ENCODE measurements at places on chromosomes 2 and 18.

GRCh38 chr2:3405307-3405706 is 25.8 kb downstream of the TRAPPC12 start:
- no peak for DNase-seq

DNA sequence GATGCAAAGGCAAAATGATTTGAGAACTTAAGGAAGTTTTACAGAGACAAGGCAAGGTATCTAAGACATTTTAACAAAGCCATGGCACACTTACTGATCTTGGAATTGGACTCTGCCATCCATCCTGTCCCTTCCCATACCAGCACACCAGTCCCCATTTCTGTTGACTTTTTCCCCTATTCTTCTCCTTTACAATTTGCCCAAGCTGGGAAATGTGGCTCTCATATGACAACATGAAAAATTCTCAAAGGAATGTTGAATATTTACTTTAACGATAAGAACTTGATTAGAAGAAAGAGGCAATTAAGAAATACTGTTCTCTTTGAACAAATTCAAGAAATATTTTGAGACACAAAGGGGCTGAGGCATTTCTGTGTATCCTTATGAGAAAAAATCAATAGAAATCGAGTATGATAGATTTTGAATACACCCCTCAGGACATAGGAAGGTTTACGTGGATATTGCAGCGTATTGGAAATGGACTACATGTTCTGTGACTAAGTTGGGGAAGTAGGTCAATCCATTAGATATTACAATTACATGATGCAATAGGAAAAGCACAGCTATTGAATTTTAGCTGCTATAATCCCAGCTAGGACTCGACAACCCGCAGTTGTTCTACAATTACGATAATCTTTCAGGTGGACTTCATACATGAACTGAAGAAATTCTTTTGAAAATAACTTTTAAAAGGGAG is 201.6 kb downstream of the TRIB2 start:
- DNase-seq: no peak

GRCh38 chr2:3620834-3621233 is 25.9 kb downstream of the COLEC11 start:
- no peak for DNase-seq

GRCh38 chr2:28772351-28772750 is 20.7 kb downstream of the PPP1CB start:
- DNase-seq: no peak

GRCh38 chr2:28616396-28616999 is 120.6 kb downstream of the PLB1 start:
- no peak for DNase-seq

DNA sequence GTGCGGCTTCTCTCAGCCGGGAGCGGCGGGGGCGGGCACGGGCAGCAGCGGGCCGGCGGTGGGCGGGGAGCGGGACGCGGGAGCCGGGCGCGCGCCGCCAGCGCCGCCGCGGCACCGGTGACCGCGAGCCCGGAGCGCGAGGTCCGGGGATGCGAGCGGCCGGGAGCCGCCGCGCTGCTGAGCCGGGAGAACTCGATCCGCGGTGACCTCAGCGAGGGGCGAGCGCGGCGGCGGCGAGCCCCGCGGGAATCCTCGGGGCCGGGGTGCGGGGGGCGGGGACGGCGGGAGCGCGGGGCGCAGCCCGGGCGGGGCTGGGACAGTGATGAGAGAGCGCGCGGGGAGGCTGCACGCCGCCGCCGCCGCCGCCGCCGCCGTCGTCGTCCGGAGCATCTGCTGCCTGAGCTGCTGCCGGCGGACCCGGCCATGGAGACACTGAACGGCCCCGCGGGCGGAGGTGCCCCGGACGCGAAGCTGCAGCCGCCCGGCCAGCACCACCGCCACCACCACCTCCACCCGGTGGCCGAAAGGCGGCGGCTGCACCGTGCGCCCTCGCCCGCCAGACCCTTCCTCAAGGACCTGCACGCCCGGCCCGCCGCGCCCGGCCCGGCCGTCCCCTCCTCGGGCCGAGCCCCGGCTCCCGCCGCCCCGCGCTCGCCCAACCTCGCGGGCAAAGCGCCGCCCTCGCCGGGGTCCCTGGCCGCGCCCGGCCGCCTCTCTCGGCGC is at the start of gene MTCL1:
MTCL1 (plus strand) TSS at position 319 of the 723 bp plus-strand sequence; CDS start at position 424, 105 bp downstream.
- DNase-seq: no peak

DNA sequence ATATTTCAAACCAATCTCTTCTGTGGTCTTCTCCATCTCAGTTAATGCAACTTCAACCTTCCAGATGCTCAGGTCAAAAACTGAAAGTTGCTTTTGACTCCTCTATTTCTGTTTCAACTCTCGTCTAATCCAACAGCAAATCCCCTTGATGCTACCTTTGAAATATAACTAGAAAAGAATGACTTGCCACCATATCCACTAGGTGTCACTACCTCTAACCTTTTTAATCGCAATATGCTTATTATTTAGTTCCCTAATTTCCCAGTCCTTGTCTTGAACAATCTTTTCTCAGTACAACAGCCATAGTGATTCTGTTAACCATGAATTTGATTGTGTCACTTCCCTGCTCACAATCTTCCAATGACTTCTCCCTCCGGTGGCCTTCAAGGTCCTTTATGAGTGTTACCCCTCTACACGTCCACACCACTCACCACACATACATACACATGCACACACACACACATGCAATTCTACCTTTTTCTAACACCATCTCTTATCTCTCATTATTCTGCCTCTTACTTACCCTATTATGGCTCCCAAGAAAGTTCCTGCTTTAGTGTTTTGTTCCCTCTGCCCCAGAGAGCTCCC is 245.5 kb upstream of the KCNJ3 start:
- no peak for DNase-seq

DNA sequence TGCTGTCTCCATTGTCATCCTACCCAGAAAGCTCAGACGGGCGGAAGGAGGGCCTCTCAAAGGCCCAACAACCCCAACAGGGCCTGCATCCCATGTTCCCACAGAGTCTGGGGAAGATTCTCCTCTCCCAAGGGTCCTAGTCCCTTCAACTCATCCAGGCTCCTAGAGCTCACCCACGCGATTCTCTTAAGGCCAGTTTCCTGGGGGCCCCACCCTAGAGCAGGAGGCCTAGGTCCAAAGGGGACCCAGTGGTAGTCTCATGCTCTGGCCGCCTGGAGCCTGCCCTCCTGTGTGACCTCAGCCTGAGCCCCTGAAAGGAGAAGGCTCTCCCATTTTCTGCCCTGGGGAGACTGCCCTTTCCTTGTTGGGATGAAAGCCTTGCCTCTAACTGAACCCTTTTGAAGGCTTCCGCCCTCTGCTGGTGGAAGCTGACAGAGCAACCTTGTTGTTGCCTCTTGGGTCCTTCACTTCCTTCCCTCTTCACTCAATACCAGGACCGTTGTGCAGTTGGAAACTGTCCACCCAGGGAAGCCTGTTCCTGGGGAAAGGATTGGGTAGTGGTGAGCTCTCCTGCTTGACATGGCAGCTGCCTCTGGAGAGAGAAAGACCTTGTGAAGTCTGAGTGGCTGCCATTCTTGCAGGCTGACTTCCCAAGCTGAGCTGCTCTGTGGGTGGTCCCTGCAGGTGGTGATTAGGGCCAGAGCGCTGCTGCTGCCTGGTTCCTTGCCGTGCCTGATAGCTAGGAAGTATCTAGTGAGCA is 86.0 kb upstream of the ALPP start:
- peak; percentile 59 for DNase-seq

DNA sequence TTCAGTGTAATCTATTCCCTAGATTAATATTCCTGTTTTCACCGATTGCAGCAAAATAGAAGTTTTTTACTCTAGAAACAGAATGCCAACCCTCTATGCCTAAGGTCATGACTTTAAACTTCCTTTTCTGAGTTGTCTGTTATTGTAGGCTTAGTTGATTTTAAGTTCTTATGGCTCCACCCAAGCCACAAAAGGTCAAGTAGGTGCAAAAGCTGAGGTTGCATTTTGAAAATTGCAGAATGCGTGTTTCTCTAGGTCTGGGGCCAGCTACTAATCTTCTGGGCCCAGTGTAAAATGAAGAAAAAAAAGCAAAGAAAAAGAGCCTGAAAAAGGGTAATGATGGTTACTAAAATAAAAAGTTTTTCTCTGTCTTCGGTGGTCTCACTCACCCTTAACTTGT is 635.7 kb upstream of the FAM98A start:
- DNase-seq: no peak

- DNase-seq: no peak
Measured at GRCh38 chr2:207848545-207848928, 78.8 kb upstream of the FZD5 start.

DNA sequence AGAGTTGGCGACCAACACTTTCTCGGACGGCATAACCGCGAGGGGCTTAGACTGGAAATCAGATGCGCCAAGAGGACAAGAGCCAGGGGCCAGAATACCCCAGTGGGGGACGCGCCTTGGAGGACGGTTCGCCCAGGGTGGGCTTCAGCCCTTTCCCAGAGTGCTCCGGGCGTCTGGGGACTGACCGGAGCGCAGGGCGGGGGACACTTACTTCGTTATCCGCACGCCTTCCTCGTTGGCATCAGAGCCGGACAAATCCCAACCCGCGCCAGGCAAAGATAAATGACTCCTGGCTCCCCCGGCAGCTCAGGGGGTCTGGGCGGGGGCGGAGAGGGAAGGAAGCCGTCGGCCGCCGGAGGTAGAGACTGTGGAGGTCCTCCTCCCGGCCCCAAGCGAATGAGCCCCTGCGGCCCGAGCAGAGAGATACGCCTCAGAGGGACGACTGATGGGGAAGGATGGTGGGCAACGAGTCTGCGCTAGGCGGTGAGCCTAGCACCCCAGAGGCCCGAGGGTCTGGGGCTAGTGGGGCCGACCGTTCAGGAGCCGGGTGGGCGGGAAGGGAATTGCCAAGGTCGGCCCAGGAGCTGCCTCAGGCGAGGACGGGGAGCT is 4.7 kb upstream of the SATB2 start:
- no peak for DNase-seq

- no peak for DNase-seq
Measured at GRCh38 chr2:201858281-201859184, 52.2 kb downstream of the CDK15 start.

- DNase-seq: no peak
Measured at GRCh38 chr2:120991441-120991840, 255.8 kb downstream of the GLI2 start.

DNA sequence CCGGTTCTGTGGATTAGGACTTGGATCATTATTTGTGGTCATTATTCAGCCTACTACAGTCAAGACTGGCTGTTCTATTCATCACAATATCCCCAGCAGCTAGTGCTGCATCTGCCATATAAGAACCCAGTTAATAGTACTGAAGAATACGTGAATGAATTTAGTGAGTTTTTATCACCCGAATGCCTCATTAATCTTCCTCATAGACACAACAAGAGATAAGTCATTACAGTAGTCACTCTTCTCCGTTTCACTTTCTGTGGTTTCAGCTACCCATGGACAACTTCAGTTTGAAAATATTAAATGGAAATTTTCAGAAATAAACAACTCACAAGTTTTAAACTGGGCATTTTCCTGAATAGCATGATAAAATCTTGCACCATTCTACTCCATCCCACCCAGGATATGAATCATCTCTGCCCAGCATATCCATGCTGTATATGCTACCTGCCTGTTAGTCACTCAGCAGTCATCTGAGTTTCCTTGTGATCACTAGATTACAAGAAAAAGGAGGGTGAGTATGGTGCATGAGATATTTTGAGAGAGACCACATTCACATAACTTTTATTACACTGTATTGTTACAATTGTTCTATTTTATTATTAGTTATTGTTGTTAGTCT is 363.7 kb upstream of the CHAC2 start:
- no peak for DNase-seq

GRCh38 chr2:170276925-170277629 is 99.1 kb downstream of the MYO3B start:
- no peak for DNase-seq

GRCh38 chr2:241391892-241392665 is 36.0 kb downstream of the FARP2 start:
- no peak for DNase-seq

GRCh38 chr2:149167941-149168340 is 129.4 kb downstream of the LYPD6B start:
- DNase-seq: no peak

GRCh38 chr2:154261473-154262027 is 389.8 kb downstream of the GALNT13 start:
- no peak for DNase-seq

- no peak for DNase-seq
Measured at GRCh38 chr2:37742286-37742685, 70.8 kb upstream of the CDC42EP3 start.

- DNase-seq: no peak
Measured at GRCh38 chr2:179096090-179096489, 46.2 kb upstream of the CCDC141 start.

DNA sequence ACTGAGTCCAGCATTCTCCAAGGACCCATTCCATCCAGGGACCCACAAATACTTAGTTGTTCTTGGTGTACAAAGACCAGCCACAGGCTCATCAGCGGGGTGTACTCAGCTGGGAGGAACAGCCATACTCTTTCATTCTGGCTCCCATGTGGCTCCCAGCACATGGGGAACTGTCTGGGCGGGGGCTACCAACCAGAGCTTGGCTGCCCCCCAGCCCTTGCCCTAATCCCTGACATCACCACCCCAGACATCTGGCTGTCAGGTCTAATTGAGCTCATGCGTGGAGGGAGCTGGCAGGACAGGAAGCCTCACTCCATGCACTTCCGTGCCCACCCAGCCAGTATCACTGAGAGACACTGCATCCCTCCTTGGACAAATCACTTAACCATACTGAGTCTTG is 283.6 kb downstream of the DYSF start:
- DNase-seq: no peak

- DNase-seq: no peak
Measured at GRCh38 chr2:75460630-75461029, 100.1 kb downstream of the EVA1A start.

DNA sequence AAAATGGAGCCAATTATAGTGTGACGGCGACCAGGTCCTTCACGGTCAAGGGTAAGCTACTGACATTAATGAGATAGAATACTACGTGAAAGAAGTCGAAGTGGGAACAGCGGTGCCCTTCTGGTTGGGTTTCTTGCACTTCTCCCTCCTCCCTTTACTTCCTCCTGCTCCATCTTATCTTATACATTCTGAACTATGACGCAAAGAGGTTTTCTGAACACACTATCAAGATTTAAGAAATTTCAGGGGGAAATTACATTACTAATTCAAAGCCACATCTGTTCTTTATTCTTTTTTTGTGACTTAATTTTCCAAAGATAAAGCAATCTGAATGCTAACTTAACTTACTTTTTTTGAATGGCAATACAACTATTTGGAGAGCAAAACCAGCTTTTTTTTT is 14.8 kb upstream of the IL18R1 start:
- DNase-seq: no peak

DNA sequence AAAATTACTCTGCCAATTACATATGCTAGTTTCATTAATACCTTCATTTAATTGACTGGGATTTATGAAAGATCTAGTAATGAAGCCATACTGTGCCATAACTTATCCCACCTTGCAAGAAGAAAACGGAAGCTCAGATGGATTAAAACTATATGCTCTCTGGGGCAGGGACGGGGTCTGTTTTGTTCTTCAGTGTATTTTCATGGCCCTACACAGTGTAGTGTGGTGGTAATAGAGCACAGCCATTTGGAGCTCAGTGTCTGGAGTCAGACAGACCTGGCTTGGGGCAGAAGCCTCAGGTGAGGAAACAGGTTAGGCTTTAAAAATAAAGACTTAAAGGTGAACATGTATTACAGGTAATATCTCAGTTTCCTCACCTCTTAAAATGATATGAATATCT is 62.3 kb downstream of the FIGN start:
- no peak for DNase-seq

All from NCI-H1694 (cell line).